ENCODE measurements at places on chromosomes 4 and X. TPM values are rescaled to one million over a fixed set of nuclear protein-coding genes. Genes with fewer than 3 reads are reported as not detected.

DNA sequence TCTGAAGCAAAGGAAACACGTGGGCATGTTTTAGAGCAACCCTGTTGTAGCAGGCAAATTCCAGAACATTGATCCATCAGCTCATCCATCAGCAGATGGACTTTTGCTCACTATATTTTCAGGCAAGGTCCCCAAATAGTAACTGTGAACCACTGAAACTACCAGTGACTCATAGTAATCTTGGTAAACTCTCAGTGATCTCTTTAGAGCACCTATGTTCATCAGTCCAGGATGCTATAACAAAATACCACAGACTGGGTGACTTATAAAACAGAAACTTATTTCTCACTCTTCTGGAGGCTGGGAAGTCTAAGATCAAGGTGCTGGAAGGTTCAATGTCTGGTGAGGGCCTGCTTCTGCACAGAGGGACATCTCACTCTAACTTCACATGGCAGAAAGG, 28.9 kb upstream of the BTC start:
- DNase-seq, result no peak
- H3K4me1 ChIP-seq, result no peaks in the 10 kb centered on the region
- H3K27me3 ChIP-seq, result no peaks in the 10 kb centered on the region
- no peaks in the 10 kb centered on the region for H3K36me3 ChIP-seq
- no peak overlapping the region for H3K4me3 ChIP-seq

DNA sequence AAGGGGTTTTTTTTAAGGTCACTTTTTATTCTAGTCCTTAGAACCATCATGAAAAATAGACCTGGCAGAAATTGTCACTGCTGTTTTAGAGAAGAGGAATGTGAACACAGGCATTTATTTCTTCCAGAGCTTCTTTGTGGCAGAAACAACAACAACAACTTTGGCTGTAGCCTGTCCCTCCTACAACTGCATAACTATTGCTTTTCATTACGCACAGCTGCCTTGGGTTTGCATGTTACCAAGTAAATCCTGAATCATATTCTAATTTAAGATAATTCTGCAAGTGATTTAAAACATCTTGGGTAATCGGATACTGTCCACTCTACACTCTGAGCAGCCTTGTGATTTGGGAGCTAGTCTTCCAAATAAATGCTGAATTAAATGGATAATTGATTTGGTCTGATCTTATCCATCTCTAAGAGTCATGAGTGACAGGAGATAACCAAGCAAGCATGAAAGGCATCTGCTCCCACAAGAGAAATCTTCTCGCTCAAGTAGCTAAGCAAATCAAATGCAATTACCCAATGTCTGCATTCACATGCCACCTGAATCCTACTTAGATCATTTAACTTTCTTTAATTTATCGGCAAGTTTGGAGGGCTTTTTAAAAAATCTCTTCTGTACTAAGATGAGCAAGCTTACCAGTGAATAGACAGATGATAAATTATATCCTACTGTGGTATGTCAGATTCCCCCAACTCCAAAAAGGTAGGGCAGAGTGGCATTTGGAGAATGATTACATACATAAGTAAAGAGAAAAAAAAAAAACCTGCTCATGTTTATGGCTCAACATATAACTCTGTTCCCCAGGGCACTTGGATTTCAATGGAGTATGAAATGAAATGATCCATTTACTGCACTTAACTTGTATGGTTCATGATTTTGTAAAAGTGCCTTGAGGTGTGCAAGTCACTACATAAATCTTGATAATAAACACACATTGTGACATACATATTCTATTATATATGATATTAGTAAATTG, 73.6 kb downstream of the EGF start:
- H3K4me3 ChIP-seq, result no peak overlapping the region
- H3K27ac ChIP-seq, result no peak overlapping the region
- no peaks in the 10 kb centered on the region for H3K4me1 ChIP-seq
- H3K36me3 ChIP-seq, result no peaks in the 10 kb centered on the region

DNA sequence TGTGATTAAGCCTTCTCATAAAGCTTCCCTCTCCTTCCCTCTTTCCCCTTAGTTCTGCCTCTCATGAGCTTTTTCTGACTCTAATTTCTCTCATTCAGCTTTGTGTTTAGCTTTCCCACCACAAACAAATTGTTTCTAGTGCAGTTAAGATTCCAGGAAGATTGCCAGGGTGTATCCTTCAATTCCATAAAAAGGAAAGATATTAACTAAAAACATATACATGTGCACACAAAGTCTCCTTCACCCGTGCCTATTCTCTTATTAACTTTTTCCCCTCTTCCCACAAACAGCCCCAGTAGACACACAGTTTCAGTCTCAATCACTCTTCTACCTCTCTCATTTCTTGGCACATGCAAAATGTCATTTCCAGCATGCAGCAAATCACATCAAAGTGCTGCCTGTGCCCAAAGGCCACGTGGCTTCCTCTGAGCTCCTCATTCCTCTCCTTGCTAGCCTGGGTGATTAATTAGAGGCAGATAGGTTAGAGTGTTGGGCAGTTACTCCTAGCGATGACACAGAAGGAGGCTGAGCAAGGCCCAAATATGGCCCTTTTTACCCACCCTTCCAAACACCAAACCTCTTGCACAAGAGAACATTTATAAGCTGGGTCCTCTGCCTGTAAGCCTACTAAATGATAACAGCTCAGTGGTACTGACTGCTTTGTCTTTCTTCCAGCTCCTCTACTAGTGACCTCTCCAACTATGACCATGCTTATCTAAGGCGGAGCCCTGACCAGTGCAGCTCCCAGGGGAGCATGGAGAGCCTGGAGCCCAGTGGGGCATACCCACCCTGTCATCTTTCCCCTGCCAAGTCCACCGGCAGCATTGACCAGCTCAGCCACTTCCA, 159.6 kb downstream of the SOWAHB start:
- peaks cover 36% of the 10 kb centered on the region for H3K4me1 ChIP-seq
- no peaks in the 10 kb centered on the region for H3K27me3 ChIP-seq

DNA sequence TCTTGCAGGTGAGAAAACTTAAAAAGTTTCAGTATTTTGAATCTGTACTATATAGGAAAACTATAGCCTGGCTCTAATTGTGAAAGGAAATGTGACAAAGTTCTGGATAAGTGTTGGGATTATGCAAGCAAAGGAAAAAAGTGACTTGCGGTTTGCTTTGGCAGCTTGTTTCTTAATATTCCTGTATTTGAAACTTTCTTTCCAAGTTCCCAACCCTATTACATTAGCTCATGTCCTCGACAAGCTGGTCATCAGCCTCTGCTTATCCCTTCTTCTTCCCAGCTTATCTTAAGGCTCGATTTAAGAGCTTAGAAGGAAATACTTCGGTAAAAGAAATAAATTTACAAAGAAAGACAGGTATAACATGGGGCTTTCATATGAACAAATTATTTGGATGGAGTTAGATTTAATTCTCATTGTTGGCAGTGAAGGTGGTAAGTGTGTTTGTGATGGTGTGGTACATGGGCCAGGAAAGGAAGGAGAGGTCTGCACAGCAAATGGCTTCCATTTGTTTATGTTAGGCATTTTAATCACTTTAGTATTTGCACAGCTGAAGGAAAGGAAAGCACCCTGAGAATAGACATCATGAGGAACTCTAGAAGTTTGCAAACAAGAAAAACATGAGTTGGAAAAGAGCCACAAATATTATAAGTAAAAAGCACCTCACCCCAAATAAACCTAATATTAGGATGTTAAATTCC, 5.1 kb upstream of the MYOZ2 start:
- H3K36me3 ChIP-seq, result no peaks in the 10 kb centered on the region
- no peak overlapping the region for H3K27ac ChIP-seq
- no peak overlapping the region for H3K4me3 ChIP-seq
- DNase-seq, result peak; percentile 59
- H3K4me1 ChIP-seq, result no peaks in the 10 kb centered on the region
- no peaks in the 10 kb centered on the region for H3K27me3 ChIP-seq

- peak; percentile 80 for DNase-seq
- H3K4me1 ChIP-seq, result no peaks in the 10 kb centered on the region
- H3K36me3 ChIP-seq, result no peaks in the 10 kb centered on the region
- H3K4me3 ChIP-seq, result peak overlapping the region; percentile 2
These were observed 969.1 kb upstream of the PCDH10 start for GRCh38 chr4:132180020-132180427.

DNA sequence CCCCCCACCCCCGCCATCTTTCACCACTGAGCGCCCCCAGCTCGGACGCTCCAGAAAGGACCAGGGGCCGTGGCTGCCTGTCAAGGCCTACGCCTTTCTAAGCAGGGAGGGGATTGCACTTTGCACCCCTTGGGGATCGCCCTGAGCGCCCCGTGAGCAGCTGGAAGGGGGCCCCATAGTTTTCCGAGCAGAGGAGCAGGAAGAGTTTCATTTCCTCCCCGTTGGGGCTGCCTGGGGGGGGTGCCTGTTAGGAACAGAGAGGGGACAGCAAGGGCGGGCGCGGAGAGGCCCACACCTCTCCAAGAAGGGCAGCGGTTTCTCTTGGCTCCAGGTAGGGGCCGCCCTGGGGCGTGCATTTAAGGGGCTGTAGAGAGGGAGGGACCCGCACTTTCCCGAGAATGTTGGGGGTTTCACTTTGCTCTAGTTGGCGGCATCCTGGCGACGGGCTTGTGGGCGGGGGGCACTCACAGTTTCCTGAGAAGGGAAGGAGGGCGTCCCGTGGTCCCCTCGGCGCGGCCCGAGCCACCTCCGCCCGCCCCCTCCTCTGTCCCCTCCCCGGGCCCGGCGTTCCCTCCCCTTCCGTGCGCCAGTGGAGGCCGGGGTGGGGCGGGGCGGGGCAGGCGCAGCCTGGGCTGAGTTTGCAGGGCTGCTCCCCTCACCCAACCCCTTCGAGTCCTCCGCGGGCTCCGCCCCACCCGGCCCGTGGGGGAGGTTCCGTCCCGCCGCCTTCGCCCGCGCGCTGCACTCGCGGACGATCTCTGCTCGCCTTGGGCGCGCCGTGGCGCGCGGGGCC, 82.3 kb upstream of the CD99 start:
- peaks cover 3% of the 10 kb centered on the region for H3K4me1 ChIP-seq
- peak overlapping the region; percentile 88 for H3K4me3 ChIP-seq
- no peaks in the 10 kb centered on the region for H3K36me3 ChIP-seq
- H3K27me3 ChIP-seq, result no peaks in the 10 kb centered on the region

DNA sequence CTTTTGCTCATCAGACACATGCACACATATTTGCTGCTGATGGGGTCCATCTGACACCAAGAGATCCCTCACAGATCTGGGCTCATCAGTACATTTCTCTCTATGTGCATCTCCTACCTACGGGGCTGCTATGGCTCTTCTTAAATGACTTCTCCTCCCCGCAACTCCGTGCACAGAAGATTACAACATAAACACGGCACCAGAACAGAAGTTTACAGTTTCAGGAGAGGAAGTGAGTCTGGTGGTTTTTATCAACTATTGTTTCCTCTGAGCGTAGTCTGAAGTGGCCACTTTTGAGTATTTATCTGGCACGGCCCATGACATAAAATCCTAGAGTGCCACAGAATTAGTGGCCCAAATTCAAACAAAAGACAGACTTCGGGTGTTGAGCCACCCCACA, 263.8 kb downstream of the PRDM5 start:
- no peak overlapping the region for H3K27ac ChIP-seq
- H3K4me3 ChIP-seq, result no peak overlapping the region
- no peak for DNase-seq
- no peaks in the 10 kb centered on the region for H3K4me1 ChIP-seq
- H3K27me3 ChIP-seq, result no peaks in the 10 kb centered on the region

DNA sequence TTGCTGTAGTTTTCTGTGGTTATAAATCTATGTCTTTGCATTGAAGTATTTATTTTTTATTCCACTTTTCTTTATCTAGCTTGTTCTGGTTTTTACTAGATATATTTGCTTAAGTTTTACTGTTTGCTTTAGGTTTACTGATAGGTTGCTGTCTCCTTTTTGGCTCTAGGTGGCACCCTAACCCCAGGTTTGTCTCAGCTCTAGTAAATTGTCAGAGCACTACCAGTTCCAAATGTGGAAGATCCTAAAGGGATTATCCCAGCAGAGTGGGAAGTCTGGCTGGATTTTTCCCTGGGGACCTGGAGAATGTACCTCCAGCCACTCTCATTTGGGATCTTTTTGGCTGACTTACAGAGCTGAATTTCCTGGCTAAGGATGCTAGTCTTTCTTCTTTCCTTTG, 106.1 kb downstream of the PBDC1 start:
- DNase-seq, result peak; percentile 47
- no peak overlapping the region for H3K4me3 ChIP-seq
- H3K36me3 ChIP-seq, result no peaks in the 10 kb centered on the region
- no peaks in the 10 kb centered on the region for H3K4me1 ChIP-seq

- H3K27me3 ChIP-seq, result no peaks in the 10 kb centered on the region
- peaks cover 15% of the 10 kb centered on the region for H3K4me1 ChIP-seq
- no peak for DNase-seq
- H3K27ac ChIP-seq, result no peak overlapping the region
- H3K36me3 ChIP-seq, result peaks cover 6% of the 10 kb centered on the region
These were observed 114.6 kb downstream of the ARHGAP10 start for GRCh38 chr4:147846318-147847155.

GRCh38 chrX:82237328-82237727, 1035.4 kb downstream of the SH3BGRL start:
- H3K4me3 ChIP-seq, result no peak overlapping the region
- no peaks in the 10 kb centered on the region for H3K27me3 ChIP-seq
- no peak for DNase-seq
- H3K27ac ChIP-seq, result no peak overlapping the region
- H3K4me1 ChIP-seq, result no peaks in the 10 kb centered on the region
- no peaks in the 10 kb centered on the region for H3K36me3 ChIP-seq

DNA sequence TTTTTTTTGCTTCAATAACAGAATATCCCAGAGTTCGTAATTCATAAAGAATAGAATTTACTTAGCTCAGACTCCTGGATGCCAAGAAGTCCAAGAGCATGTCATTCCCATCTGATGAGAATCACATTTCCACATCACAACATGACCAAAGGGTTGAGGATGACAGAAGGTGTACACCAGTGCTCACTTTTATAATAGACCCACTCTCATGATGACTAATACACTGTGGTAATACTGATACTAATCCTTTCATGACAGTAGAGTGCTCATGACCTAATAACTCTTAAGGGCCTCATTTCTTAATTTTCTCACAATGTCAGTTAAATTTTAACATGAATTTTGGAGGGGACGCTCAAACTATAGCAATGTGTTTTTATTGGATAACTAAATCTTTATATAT, 69.2 kb downstream of the ZNF732 start:
- H3K27ac ChIP-seq, result no peak overlapping the region
- H3K36me3 ChIP-seq, result no peaks in the 10 kb centered on the region
- no peaks in the 10 kb centered on the region for H3K27me3 ChIP-seq
- no peak for DNase-seq
- H3K4me3 ChIP-seq, result no peak overlapping the region
- H3K4me1 ChIP-seq, result no peaks in the 10 kb centered on the region

GPR101 gene
- total RNA-seq, result not detected

GLUD2 gene
- 1.6 TPM for total RNA-seq

ASB11 gene
- not detected for total RNA-seq

FABP2 gene
- total RNA-seq, result not detected
